Activated CD4-positive, alpha-beta T cell treated with anti-CD3 and anti-CD28 coated beads for 4 hours (primary cell): ENCODE measurements at places on chromosomes 7 and 10.

GRCh38 chr10:37549054-37549453, 308.4 kb downstream of the ZNF248 start:
- no peak for DNase-seq

DNA sequence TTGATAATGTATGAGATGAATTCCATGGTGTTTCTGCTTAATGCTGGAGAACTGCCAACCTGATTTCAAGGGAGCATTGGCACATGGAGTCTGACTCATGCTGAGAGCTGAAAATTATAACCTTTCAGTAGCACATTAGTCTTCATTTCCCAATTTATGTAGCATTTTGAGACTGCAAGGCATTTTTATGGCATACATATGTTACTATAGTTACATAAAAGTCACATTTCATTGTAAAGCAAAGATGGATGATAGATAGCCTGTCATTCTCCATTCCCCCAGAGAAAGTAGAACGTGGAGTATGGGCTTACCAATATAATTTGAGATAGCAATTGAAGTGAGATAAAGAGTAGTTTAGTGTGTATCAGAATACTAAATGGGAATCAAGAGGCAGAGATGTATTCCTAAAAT, 103.1 kb downstream of the SLC16A9 start:
- DNase-seq, result no peak

GRCh38 chr7:36044101-36044892, 108.8 kb upstream of the EEPD1 start:
- no peak for DNase-seq

GRCh38 chr10:36171953-36172940, 530.2 kb upstream of the FZD8 start:
- DNase-seq, result no peak

- DNase-seq, result no peak
These were observed 63.7 kb downstream of the PRKCQ start for GRCh38 chr10:6516281-6516928.

- no peak for DNase-seq
These were observed 35.6 kb downstream of the GET4 start for GRCh38 chr7:911791-912480.

GRCh38 chr10:27741173-27742091, 4.2 kb downstream of the MKX start:
- no peak for DNase-seq

DNA sequence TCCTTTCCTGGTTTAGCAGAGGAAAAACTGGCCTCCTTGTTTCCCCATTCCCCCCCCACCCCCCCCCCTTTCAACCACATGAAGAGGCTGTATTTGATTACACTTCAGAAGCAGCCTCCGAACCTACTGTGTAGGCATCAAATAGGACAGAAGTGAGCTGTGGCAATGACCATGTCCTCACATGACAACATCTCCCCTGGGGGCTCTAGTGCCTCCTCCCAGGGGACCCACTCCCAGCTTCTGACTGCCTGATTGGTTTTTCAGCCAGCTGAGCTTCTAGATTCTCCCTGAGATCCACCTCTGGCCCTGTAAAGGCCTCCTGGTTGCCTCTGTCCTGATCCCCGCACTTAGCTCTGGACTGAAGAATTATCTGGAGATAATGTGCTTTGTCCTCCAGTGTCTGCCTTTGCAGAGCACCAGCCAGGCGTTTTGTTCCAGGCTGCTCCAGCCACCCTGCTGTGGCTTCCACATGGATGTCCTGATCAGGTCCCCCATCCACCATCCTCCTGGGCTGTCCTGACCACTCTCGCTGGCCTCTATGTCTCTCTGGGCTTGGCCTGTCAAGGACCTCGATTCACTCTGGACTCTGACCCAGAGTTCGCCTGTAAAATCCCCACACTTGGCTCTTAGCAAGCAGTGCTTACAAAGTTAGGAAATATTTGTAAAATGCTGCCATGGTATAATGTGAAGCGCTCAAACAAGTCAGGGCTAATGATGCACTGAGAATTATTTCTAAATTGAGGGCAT, 42.4 kb upstream of the TOMM7 start:
- DNase-seq, result no peak

DNA sequence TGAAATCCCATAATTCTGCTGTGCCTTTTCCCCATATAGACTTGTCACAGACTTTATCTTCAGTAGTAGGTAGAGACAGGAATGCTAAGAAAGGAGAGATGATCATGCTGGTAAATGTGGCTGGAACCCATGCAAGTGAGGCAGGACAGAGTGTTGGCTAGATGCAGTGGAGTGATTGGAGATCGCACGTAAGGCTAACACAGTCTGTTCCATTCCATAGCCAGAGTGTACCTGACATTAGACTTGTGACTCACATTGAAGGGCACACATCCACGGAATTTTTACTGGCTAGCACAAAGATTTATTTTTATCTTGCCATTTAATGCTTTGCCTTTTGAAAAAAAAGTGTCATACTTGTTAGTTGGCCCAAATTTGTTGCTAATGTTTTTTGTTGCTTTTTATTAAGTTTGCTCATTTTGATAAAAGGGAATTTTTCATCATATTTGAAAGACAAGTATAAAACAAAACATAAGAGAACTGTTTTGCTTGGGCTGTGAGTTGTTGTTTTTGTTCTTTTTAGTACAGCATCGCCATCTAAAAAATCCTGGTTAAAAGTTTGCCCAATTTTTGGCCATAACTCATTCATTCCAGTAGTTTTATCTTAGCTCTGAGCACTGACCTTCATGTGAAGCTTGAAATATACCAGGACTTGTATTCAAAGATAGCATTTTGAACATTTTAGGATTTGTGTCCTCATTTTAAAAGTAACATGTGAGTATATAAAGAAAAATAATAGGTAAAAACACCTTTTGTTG, 81.0 kb downstream of the CPED1 start:
- no peak for DNase-seq

- DNase-seq, result no peak
These were observed 299.9 kb upstream of the HABP2 start for GRCh38 chr10:113252650-113253618.

GRCh38 chr10:6659451-6659850, 79.4 kb upstream of the PRKCQ start:
- no peak for DNase-seq

GRCh38 chr7:48180981-48181380, 9.7 kb downstream of the ABCA13 start:
- no peak for DNase-seq

DNA sequence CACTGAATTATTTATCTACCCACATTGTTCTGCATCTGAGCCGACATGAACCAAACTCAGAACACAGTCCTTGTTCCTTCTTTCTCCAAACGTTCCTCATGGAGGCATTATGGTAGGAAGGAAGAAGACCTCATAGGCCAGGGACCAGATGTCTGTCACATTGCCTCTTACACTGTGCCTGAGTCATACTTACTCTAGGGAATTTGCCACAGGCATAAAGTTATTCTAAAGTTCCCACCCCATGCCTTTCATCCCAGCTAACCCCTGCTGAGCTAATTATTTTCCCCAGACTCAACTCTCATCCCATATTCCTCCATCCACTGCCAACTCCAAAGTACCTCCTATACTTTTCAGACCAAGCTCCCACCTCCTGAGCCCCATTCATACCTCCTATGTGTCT, 21.2 kb downstream of the MAT1A start:
- no peak for DNase-seq

DNA sequence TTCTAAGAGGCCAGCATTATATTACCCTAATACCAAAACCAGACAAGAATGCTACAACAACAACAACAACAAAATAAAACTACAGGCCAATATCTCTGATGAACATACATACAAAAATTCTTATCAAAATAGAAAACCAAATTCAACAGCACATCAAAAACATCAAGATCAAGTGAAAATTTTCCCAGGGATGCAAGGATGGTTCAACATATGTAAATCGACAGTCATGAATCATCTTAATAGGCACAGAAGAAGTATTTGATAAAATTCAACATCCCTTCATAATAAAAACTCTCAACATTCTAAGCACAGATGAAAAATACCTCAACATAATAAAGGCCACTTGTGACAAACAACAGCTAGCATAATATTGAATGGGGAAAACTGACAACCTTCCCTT, 75.3 kb downstream of the JMJD1C start:
- no peak for DNase-seq

DNA sequence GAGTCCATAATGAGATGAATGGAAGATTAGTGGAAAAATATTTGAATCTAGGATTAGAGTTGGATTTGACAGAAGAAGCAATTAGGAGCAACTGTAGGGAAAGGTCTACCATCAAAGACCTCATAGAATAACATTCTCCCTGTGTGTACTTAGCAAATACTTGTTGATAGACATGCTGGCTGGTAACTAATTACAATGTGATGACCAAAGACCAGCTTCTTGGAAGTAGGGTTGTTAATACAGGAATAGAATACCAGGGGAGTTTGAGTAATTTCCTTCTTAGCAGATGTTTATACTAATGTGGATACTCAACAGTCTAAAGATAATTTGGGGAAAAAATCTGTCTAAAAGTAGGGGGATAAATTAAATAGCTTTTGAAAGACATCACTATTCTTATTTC, 357.5 kb upstream of the BMPER start:
- DNase-seq, result no peak
